ENCODE measurements at places on chromosomes 6 and 20. TPM values are rescaled to one million over a fixed set of nuclear protein-coding genes. Genes with fewer than 3 reads are reported as not detected.
A peak's percentile ranks its signal among the peaks of the same experiment; 100 is the strongest.

CBFA2T2 gene
- 26.8 TPM for total RNA-seq

GRCh38 chr6:31607317-31607716, 7.7 kb upstream of the AIF1 start:
- no peak overlapping the region for H3K4me3 ChIP-seq
- H3K27ac ChIP-seq = no peak overlapping the region
- no peaks in the 10 kb centered on the region for H3K36me3 ChIP-seq
- DNase-seq = no peak

DNA sequence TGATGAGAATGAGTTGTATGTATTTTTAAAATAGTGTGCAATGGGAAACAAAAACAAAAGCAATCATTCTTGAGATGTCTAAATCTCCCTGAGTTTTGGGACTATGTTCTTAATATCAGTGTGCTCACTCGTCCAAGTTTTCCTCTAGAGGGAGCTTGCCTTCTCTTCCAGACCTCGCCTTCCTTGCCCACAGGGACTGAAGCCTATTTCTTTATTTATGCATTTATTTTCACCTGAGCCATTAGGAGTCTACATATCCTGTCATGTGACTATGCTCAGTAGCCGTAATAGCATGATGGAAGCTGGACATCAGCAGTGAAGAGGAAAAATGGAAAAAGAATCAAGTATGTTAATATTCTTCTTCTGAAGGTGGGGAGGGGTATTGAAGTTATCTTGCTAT, 131.2 kb downstream of the SH3BGRL2 start:
- no peak overlapping the region for H3K27ac ChIP-seq
- no peaks in the 10 kb centered on the region for H3K4me1 ChIP-seq
- H3K4me3 ChIP-seq = no peak overlapping the region
- no peak for DNase-seq
- no peaks in the 10 kb centered on the region for H3K27me3 ChIP-seq

SNAP91 gene
- not detected for total RNA-seq

- H3K27me3 ChIP-seq = no peaks in the 10 kb centered on the region
- no peaks in the 10 kb centered on the region for H3K36me3 ChIP-seq
- DNase-seq = peak; percentile 43
- H3K27ac ChIP-seq = peak overlapping the region; percentile 91
- peak overlapping the region; percentile 82 for H3K4me3 ChIP-seq
Measured at GRCh38 chr20:41137614-41138474, 501 bp downstream of the PLCG1 start.

EMILIN3 gene
- not detected for total RNA-seq

- H3K36me3 ChIP-seq = no peaks in the 10 kb centered on the region
- no peak overlapping the region for H3K4me3 ChIP-seq
- no peak for DNase-seq
- H3K4me1 ChIP-seq = no peaks in the 10 kb centered on the region
Measured at GRCh38 chr6:56803594-56803993, 151.3 kb upstream of the BEND6 start.

DNA sequence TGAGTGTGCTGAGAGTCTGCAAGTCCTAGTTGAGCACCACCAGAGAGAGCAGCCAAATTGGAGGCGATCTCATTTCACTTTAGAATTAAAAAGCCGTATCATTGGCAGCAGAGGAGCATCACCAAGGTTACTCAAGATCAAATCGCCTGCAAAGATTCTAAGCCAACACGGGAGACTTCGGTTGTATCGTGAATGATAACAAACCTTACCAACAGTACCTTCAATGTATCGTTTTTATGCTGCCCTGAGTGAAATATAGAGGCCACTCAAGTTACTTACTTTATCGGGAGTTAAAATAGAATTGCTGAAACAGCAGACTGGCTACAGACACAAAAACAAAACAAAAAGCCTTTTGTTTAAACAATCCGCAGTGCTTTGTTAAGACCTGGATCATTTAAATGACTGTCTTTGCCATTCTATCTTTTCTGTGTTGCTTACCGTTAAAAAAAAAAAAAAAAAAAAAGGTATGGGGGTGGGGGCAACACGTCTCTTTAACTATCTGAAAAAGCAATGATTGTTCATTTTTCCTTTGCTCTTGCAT, 14.2 kb downstream of the NHSL1 start:
- no peaks in the 10 kb centered on the region for H3K36me3 ChIP-seq
- no peak for DNase-seq
- no peaks in the 10 kb centered on the region for H3K27me3 ChIP-seq
- H3K4me3 ChIP-seq = no peak overlapping the region
- H3K4me1 ChIP-seq = no peaks in the 10 kb centered on the region
- H3K27ac ChIP-seq = no peak overlapping the region

GRCh38 chr20:23419995-23420901, 1.0 kb downstream of the NAPB start:
- peak; percentile 29 for DNase-seq
- no peaks in the 10 kb centered on the region for H3K36me3 ChIP-seq

DNA sequence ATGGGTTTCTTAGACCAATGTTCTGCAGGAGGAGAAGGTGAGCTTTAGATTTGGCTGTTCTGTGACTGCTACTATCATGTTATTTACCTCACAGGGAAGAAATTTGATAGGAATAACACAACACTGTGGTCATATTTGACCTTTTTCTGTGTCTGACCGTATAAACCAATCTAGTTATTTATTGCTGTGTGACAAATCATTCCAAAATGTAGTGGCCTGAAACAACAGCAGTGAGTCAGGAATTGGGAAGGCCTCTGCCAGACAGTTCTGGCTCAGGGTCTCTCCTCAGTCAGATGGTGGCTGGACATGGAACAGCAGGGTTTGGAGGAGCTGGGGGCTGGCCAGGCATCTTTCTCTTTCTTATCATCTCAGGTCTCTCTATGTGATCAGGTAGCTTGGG, 33.0 kb downstream of the RIPOR2 start:
- peaks cover 81% of the 10 kb centered on the region for H3K4me1 ChIP-seq
- no peaks in the 10 kb centered on the region for H3K27me3 ChIP-seq
- peak overlapping the region; percentile 53 for H3K27ac ChIP-seq
- DNase-seq = no peak

DNA sequence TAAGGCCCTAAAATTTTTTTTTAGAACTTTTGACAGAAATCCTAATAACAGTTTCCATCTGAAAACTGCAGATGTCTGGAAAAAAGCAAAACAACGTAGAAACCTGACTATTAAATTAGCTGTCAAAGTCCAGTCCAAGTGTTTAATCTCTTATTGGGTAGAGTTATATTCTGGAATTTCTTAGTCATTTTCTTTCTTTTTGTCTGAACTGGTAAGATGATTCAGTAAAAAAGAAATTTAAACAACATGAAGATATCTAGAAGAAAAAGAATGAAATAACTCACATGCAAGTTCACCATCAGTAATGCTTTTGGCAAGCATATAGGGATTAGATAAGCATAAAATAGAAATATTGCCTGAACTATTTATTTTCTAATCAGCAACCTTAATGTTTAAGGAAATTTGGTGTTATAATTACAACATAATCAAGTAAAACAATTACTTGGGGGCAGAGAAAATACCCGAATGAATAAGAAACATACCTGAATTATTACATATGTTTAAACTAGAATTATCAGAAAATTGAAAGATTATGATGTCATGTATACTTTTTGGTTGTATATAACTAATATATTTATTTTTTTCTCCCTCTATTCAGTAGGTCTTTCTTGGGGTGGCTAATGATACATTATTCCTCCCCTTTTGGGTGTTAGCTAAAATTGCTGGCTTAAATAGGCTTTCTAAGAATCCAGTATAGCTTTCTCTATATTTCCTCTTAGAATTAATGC, 51.1 kb downstream of the FAM83B start:
- H3K27me3 ChIP-seq = no peaks in the 10 kb centered on the region
- H3K4me1 ChIP-seq = no peaks in the 10 kb centered on the region
- DNase-seq = no peak
- H3K4me3 ChIP-seq = no peak overlapping the region

IPCEF1 gene
- 12.0 TPM for total RNA-seq

DNA sequence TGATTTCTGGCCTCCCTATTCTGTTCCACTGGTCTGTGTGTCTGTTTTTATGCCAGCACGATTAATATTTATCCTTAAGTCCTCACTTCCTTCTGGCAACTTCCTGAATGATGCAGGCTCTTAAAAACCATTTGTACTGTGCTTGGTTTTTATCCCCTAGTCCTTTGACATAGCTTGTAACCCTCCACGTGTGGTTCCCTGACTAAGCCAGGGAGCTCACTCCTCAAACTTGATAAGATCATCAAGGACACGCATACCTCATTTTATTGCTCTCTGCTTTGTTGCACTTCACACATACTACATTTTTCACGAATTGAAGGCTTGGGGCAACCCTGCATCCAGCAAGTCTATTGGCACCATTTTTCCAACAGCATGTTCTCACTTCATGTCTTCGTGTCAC, 166.4 kb upstream of the UST start:
- no peak overlapping the region for H3K4me3 ChIP-seq
- H3K36me3 ChIP-seq = no peaks in the 10 kb centered on the region
- H3K4me1 ChIP-seq = no peaks in the 10 kb centered on the region
- no peaks in the 10 kb centered on the region for H3K27me3 ChIP-seq

DNA sequence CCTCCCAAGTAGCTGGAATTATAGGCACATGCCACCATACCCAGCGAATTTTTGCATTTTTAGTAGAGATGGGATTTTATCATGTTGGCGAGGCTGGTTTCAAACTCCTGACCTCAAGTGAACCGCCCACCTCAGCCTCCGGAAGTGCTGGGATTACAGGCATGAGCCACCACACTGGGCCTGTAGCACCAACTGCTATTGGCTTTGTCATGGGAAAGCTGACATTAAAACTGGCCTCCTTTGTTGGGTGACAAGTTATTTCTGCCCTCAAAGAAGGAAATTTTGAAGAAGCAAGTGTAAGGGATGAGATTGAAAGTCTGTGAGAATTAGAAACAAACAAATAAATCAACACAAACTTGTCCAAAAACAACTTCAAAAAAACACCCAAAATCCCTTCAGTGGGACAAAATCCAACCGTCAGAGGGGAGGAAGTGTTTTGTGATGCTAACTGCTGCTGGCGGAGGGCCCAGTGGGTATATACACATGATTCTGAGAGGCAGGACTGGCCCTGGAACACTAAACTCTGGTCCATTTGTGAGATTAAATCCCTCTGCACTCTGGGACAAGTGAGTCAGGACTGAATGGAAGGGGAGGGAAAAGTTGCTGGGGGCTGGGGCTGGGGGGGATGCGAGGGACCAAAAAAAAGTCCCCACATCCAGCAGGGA, 87.5 kb upstream of the NAA20 start:
- no peak for DNase-seq
- no peaks in the 10 kb centered on the region for H3K4me1 ChIP-seq
- H3K27me3 ChIP-seq = no peaks in the 10 kb centered on the region

ANKEF1 gene
- 6.7 TPM for total RNA-seq

FAM217A gene
- not detected for total RNA-seq

NKAPL gene
- 0.30 TPM for total RNA-seq

EYA4 gene
- not detected for total RNA-seq

DNA sequence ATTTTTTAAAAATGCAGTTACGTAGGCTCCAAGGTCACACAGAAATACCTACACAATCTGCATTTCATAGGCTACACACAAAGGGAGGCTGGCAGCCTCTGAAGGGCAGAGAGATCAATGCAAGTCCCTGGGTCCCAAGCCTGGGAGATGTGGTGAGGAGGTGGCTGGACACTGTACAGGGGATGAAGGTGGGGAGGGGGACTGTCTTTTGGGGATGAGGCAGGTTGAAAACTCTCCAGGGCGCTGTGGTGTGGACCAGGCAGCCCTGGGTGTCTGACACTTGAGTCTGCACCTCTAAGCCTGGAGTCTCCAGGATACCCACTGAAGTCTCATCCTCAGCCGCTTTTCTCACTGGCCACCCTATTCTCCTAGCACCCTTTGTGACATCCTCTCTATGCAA, 24.5 kb downstream of the TXNDC5 start:
- H3K27ac ChIP-seq = no peak overlapping the region
- H3K36me3 ChIP-seq = peaks cover 68% of the 10 kb centered on the region
- H3K4me1 ChIP-seq = no peaks in the 10 kb centered on the region
- no peaks in the 10 kb centered on the region for H3K27me3 ChIP-seq
- no peak overlapping the region for H3K4me3 ChIP-seq
- no peak for DNase-seq

- H3K36me3 ChIP-seq = no peaks in the 10 kb centered on the region
- H3K27me3 ChIP-seq = no peaks in the 10 kb centered on the region
- no peak for DNase-seq
- H3K4me3 ChIP-seq = no peak overlapping the region
- no peak overlapping the region for H3K27ac ChIP-seq
Measured at GRCh38 chr20:37954190-37954589, 51.3 kb downstream of the VSTM2L start.

UBR2 gene
- total RNA-seq = 37.0 TPM

VWA7 gene
- 0.76 TPM for total RNA-seq

UTRN gene
- 148 TPM for total RNA-seq

DNA sequence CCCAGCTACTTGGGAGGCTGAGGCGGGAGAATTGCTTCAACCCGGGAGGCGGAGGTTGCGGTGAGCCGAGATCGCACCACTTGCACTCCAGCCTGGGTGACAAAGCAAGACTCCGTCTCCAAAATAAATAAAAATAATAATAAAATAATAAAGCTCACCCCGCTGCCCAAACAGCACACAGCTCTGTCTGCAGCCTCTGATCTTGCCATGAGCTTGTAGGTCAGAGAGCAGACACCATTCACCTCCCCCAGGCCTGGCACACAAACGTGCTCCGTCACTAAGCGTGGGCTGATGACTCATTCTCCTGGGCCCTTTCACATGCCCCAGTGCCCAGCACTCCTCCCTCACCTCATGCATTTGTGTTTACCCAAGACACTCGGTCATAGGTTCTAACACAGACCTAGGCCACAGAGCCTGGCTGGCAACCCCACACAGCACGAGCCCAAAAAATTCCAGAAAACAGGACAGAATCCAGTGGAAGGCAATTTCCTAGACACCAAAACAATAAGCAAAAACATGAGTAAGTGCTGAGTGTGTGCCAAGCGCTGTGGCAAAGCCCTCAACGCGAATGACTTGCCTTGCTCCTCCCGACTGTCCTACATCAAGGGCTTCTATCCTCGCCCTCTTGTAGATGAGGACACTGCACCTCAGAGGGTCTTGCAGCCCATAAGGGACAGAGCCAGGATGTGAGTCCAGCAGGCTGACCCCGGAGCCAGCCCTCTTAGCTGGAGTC, 18.0 kb downstream of the ATP9A start:
- no peaks in the 10 kb centered on the region for H3K27me3 ChIP-seq
- H3K4me1 ChIP-seq = no peaks in the 10 kb centered on the region
- no peak overlapping the region for H3K27ac ChIP-seq
- DNase-seq = no peak
- no peak overlapping the region for H3K4me3 ChIP-seq

GRCh38 chr6:153045271-153045670, 42.8 kb upstream of the MTRF1L start:
- no peak overlapping the region for H3K4me3 ChIP-seq
- no peak overlapping the region for H3K27ac ChIP-seq
- no peak for DNase-seq
- H3K4me1 ChIP-seq = no peaks in the 10 kb centered on the region
- H3K36me3 ChIP-seq = no peaks in the 10 kb centered on the region

PCK1 gene
- total RNA-seq = not detected

GRCh38 chr6:169340395-169340794, 86.7 kb upstream of the THBS2 start:
- H3K27me3 ChIP-seq = no peaks in the 10 kb centered on the region
- no peaks in the 10 kb centered on the region for H3K36me3 ChIP-seq
- H3K4me1 ChIP-seq = no peaks in the 10 kb centered on the region
